Activated T-helper 1 cell treated with anti-CD3 and anti-CD28 coated beads, Interleukin-2, amount 50 U/mL, for 16 hours (primary cell): ENCODE measurements at places on chromosomes 7 and 10.

DNA sequence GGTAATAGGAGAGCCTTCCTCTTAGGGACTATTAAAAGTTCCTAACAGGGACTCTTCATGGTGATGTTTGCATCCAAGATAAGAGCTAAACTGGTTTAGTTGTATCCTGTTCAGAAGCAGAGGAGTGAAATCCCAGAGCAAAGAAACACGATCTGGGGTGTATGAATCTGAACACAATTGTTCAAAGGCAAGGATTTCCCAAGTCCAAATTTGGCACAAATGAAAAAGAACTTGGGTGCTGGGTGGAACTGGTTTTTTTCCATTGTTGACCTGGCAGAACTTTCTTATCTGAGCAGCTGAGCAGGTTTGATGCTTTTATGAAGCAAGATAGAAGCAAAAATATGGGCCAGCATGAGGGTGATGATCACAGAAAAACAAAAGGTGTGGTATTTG, 6.0 kb downstream of the AGFG2 start:
- no peak for DNase-seq

- DNase-seq = no peak
Observed at GRCh38 chr7:117364339-117365080, 41.7 kb upstream of the WNT2 start.

DNA sequence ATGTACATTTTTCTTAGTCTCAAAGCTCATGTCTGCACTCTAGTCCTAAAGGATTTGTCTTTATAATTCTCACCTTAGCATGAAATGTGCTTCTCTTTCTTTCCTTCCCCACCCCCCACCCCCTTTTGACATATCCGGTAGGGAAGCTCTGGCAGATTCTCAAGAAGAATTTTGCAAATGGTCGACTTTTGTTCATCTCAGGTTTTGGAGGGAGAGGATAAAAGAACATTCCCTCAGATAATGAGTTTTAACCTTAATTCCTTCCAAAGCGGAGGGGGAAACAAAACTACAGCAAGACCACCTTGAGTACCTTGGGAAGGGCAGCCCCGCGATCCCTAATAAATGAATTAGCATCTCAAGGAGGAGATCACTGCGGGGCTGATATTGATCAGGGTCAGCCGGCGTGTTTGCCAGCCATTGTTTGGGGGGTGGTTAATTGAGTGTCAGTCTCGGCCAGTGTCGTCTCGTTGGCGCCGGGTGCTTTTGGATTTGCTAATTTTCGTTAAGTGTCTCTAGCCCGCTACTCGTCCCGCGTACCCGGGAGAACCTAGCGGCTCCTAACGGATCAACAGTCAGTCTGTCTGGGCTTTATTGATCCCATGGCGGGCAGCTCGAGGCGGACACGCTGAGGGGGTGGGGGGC, 874 bp upstream of the BAMBI start:
- peak; percentile 2 for DNase-seq

GRCh38 chr7:151376218-151376902, 33.5 kb downstream of the WDR86 start:
- no peak for DNase-seq

- DNase-seq = no peak
Observed at GRCh38 chr10:56624082-56624481, 263.0 kb upstream of the ZWINT start.

DNA sequence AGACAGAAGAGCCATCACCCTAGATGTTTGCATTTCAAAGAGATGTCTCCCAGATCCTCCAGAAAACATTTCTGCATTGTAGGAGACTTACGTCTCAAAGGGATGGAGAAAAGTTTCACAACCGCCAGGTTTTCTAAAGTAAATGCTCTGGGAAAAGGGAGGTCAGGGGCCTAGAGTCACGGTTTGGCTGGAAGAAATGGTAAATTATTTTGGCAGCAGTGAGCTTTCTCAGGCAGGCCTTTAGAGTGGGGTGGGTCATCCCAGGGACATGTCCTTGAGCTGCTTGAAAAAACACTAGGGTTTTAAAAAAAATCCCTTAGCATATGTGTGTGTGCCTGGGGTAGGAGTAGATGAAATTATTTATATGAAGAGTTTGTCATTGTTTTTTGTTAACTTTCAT, 728.8 kb downstream of the TYW1 start:
- no peak for DNase-seq

- no peak for DNase-seq
Observed at GRCh38 chr10:86931872-86932271, 25.5 kb downstream of the MMRN2 start.

DNA sequence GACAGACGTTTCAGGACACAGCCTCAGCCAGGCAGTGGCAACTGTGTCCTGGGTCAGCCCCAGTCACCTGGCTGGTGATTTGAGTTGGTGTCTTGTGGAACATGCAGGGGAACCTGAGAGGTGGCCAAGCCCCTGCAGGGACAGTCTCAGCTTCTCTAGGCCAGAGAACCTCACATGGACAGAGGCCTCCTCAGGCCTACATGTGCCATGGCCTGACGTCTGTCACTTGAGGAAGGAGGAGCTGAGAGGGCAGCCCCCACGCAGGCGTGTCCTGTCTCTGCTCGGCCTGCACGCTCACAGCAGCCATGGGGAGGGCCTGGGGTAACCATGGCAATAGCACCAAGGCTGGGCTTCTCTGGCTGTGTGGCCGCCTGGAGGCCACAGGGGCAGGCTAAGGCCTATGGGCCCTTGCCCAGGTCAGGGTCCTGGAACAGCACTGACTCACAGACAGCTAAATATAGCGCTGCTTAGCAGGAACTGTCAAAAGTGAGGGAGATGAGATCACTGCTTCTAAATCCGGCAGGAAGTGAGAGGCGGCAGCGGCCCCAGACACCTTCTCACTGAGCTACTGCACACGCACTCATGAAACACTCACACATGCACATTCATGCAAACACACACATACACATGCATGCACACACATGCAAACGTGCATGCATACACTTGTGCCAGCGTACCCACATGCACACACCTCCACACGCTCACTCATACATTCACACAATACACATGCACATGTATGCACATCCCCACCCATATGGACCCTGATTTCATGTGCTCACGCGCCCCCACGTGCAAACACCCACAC, 57.0 kb downstream of the YKT6 start:
- DNase-seq = peak; percentile 35

DNA sequence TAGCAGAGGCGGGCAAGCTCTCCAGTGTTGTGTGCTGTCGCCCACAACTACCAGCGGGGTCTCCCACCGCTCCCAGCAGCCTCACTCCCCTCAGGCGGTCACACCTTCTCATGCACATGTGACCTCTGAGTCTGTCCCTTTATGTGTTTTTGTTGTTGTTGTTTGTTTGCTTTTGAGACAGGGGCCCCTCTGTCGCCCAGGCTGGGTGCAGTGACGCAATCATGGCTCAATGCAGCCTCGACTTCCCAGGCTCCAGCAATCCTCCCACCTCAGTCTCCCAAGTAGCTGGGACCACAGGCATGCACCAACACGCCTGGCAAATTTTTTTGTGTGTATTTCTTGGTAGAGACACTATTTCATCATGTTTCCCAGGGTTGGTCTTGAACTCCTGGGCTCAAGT, 1.5 kb downstream of the CPSF4 start:
- no peak for DNase-seq

- DNase-seq = no peak
Observed at GRCh38 chr7:156993925-156994235, 16.6 kb downstream of the MNX1 start.

DNA sequence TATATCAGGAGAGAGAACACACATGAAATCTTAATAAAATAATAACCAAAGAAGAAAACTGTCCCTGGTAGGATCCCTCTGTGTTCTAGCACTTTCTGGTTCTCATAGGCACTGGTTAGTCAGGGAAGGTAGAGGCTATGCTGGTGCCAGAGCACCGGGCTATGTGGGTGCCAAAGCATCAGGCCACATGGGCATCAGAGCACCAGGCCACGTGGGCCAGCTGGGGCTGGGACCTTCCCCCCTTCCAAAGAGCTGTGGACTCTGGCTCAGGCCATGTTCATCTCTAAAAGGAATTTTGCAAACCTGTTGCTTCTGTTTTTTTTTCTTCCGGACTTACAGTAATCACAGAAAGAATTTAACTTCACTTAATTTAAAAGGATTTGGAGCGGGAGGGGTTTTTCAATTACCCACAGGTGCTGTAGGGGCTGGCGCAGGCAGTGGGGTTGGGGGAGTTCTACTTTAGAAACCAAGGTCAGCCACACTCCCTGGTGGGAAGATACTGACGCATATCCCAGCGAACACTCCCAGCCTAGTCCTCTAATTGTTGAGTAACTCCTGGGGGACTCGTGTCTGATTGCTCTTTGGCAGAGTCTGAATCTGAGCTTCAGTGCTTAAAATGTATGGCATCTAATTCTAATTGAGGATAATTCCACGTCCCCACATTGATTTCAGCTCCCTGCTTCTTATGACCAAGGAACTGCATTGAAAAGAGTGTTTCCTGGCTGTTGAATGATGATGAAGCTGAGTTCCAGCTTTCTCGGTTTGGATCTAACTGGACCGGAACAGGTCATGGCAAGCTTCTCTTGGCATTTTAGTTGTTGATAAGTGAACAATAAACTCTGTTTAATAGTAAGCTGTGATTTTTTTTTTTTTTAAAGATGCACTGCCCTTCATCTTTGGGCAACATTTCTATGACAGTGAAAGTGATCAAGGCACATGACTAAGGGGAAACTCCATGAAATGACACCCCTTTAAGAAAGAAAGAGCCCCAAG, 110.7 kb upstream of the FZD8 start:
- no peak for DNase-seq

- DNase-seq = no peak
Observed at GRCh38 chr7:155090684-155091083, 20.6 kb downstream of the HTR5A start.

DNA sequence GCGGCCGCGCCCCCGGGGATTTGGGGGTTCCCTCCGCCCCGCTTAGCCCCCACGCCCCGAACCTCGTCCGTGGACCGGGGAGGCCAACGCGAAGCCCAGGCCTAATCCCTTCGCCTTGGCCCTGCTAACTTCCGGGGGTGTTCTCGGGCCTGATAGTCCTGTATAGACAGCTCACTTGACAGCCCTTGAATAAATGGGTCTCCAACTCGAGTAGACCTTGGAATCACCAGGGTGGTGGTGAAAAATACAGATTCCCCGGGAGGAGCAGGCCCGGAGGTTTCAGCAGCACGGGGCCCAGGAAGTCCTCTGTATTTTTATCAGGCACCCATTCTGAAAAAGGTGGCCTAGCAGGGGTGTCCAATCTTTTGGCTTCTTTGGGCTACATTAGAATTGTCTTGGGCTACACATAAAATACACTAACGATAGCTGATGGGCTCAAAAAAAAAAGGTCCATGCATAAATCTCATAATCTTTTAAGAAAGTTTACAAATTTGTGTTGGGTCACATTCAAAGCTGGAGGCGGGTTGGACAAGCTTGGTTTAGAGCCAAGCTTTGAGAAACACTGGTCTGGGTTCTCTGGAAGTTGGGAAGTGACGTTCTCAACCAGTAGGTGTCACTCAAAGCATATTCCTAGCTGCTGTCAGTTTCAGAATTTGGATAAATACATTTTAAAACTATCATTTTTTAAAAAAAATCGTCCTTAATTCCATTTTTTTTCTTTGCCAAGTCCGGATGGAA, 221.7 kb downstream of the PHTF2 start:
- no peak for DNase-seq

DNA sequence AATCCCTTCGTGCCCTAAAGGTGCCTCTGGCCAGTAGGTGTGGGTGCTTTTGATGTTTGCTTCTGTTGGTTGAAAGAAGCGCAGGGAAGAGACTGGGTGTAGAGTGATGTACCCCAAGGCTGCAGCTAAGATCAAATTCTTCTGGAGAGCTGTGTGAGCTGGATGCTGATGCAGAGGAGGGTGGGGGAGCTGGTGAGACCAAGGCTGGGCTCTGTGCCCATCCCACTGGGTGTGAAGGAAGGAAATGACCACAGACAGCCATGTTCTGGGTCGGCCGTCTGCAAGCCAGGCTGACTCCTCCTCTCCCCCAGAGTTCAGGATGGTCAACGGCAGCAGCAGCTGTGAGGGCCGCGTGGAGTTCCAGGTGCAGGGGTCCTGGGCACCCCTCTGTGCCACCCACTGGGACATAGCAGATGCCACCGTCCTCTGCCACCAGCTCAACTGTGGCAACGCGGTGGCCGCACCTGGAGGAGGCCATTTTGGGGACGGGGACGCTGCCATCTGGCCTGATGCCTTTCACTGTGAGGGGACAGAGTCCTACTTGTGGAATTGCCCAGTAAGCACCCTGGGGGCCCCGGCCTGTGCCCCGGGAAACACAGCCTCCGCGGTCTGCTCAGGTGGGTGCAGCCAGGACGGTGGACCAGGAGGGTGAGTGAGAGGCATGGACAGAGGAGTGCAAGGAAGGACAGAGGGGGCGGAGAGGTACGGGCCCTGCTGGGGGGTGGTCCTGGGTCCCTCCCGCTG, 5.1 kb downstream of the SCART1 start:
- no peak for DNase-seq

DNA sequence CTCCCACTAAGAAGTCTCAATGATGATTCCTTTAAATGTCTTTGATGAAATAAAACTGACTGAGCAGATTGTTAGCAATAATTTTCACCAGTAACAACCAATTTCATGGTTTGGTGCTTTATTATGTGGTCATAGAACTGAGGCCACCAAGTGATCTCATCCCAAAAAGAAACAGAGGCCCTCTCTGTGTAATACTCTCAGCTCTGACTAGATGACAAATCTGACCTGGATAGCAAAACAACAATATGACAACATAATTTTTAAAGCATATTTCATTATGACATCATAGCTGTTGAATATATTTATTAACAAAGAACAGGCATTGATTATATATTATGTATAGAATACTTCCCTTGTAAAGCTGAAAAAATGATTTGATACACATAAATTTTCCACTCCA, 5.9 kb downstream of the SEMA3E start:
- DNase-seq = no peak

- DNase-seq = no peak
Observed at GRCh38 chr7:143085109-143085508, 33.0 kb downstream of the OR6V1 start.

DNA sequence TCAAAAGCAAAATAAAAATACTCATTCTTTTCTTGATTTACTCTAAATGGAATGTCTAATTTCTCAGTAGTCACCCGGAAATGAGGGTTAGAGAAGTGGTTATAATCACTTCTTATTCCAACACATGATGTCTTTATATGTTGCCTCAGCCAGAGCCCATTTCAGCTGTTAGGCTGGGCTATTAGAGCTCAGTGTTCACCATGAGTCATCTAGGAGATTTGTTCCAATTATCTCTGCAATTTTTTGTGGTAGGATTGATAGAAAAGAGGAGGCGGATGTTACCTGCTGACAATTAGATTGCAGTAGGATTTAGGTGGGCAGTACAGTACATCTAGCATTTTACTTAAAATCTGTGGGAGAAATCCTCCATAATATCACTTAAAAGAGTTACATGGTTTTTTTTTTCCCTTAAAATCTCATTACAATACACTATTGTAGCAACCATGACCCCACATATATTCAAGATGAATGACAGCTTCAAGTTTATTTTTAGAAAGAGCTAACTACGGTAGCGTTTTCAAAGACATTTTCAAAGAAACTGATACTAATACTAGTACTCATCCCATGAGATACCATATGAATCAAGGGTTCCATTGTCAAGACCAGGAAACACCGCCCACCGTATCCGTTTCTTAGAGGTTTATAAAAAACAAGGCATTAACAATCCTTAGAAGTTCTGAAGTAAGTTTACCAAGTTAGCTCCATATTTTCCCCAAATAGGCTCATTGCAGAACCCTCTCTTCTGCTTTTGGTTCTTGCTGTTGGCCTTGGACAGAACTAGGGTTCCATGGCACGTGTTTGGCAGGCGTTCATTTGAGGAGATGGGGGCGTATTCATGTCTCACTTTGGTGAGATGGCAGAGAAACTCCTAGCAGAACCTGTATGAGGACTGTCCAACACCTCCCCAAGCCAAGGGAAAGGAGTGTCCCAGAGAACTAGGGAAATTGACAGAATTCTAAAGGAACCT, 10.4 kb downstream of the CPA2 start:
- peak; percentile 1 for DNase-seq

GRCh38 chr10:34666008-34666704, 148.9 kb downstream of the PARD3 start:
- no peak for DNase-seq
